Epithelial cell of umbilical artery (primary cell): ENCODE measurements at places on chromosomes 11 and 22. TPM values are rescaled to one million over a fixed set of nuclear protein-coding genes. Genes with fewer than 3 reads are reported as not detected.

The RTN4RL2 gene
- total RNA-seq: under 0.01 and 0.15 TPM in 2 replicates

The OSBPL5 gene
- total RNA-seq: 17.0 and 19.2 TPM in 2 replicates

The MYRF gene
- 0.91 and 0.97 TPM in 2 replicates for total RNA-seq

The C22orf42 gene
- total RNA-seq: not detected in 2 replicates

The SCGB1A1 gene
- total RNA-seq: not detected in 2 replicates

The DGCR8 gene
- total RNA-seq: 24.8 and 26.0 TPM in 2 replicates
